Right ventricle myocardium superior (tissue), 1 donor: ENCODE measurements at places on chromosomes 12 and 14.
A peak's percentile ranks its signal among the peaks of the same experiment; 100 is the strongest.

DNA sequence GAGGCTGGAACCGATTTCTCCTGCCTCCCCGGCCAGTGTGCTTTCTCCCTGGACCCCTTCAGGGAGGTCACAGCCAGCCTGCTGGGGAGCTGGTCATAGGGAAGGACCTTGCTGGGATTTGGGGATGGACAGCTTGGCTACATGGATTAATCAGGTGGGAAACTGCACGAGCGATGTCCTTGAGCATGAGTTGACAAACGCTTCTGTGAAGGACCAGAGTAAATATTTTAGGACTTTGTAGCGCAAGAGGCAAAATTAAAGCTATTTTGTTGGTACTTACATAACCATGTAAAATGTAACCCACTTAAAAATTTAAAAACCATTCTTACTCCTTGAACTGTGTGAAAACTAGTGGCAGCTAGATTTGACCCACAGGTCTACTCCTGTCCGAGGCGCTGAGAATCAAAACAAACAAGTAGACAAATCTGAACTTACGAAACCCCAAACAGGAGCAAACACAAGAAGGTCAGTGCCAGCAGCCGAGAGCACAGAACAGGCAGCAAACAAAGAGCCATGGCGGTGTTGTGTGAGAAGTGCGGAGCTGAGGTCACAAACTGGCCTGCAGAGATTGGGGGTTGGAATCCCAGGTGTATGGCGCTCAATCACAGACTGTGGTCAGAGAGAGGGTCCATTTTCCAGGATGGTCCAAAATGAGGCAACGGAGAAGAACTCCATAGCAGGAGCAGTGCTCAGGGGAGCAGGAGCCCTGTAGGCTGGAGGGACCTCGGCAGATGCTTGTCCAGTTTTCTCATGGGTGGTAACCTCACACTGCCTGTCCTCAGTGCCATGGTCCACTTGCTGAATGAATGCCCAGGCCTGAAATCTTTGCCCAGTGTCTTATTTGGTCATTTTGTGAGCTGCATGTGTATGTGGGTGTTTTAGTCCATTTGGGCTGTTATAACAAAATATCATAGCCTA lies 79.2 kb upstream of the CLMN start:
- DNase-seq = no peak

DNA sequence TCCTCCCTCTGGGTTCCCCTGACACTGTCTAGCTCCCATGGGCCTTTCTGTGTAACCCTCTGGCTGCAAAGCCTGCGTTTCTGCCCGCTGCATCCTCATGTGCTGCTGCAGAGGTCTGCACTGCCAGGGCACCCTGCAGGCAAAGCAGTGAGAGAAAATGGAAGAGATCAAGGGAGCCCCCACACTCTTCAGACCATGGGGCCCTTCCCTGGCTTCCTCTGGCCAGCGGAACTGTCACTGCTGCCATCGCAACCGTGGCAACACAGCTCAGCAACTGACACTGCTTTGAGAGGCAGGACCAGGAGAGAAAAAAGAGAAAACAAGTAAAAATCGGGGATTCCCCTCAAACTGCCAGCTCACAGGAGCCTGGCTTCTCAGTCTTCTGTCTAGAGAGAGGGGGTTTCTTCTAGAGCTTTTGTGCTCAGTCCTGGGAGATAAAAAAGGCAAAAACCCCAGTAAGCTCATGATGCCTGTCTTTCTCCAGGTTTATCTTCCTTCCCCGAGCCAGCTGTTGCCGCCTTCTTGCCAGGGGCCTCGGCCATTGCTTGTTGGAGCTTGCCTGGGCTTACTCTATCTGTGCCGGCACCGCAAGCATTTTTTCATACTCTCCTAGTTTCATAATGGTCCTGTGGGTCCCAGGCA lies 38.9 kb downstream of the C14orf132 start:
- no peak for DNase-seq

DNA sequence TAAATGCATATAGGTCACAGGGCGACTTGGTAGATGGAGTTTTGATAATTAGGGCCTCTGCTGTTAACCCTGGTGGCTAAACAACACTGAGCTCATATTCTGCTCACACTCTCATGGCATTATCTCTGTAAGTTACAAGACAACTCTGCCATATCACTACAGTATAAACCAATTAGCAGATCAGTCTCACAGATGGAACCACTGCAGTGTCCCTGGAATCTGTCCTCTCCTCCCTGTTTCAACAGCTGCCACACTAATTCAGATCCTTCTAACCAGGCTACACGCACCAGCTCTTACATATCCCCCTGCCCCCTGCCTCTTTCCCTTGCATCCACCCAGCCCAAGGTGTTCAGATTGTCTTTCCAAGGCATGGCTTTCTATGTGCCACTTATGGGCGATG lies 161.0 kb upstream of the RMST start:
- no peak for DNase-seq

- DNase-seq = no peak
These were observed 101.5 kb downstream of the GPR135 start for GRCh38 chr14:59363531-59364226.

DNA sequence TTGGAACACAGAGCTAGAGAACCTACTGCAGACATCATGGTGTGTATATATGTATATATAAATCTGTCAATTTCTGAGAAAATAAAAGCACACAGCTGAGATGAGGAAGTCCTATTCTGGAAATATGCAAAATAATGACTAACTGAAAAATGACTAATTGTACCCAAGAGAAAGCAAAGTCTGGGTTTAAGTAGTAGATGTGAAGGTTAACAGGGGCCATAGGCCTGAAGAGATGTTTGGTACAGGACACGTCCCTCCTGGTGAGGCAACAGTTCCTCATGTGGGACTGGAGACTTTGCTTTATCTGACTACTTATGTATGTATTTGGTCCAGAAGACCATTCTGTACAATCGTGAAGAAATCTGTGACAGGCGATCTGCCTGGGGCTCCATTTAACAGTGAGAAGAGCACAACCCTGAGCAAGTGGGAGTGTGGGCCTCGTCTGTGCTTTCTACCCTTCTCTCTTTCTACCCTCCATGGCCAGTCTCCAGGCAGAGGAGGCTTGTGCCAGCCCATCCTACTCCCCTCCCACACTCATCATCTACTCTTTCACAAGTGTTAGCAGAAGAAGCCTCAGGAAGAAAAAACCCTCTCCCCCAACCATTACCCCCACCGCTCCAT lies 67.5 kb downstream of the SLC41A2 start:
- no peak for DNase-seq

DNA sequence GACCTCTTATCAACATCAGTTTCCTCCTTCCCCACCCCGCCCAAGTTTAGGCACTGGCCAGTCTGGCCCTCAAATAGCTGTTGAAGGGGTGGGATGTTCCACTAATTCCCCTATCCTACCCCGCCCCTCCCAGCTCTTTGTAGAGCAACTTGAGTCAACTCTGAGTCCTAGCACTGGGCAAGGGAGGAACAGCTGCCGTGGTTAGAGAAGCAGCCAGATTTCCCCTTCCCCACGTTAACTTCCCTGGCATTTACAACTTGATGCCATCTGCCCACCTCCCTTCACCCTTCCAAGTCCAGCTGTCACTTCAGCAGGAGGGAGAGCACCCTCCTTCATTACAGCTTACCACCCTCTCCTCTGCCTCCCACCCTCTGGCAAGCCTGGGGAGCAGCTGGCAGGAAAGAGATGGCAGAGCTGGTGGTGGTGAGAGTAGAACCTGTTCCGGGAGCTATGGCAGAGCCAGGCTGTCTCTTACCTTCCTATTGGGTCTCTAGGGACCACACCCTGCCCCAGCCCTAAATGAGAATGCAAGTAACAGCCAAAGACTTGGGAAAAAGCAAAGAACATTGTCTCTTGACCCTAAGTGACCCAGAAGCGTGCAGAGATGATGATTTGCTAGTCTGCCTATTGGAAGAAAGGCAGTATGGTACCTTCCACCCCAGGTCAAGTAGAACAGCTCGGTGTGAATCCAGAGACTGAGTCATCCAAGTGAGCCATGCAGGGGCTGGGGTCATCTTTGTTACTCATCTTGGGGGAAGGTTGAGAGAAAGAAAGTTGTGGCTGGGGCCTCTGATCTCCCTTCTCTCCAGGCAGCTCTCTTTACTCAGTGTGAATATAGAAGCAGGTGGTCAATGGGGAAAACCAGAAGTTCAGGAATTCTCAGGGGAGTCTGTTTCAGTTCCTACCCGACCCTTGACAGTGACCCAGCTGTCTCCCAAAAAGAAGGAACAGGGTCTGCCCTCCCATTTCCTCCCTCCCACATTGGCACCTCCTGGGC lies 1.5 kb downstream of the BLOC1S1 start:
- peak; percentile 40 for DNase-seq

DNA sequence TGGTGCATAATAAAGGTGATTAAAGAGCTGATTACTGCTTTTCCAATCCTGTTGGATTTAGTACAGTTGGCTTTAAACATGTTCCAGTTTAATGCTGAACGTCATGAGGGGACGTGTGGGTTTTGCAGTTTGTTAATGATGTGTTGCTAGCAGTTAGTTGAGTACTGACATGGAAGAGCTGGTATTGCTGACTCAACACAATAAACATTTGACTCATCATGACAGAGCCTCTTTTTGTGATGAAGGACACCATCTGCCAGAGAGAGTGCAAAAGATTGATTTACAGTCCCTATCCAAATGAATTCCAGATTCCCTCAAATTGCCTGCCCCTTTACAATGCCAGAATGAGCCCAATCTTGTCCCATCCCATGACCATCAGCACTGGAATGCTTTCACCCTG lies 346.2 kb upstream of the PRICKLE1 start:
- DNase-seq = no peak

GRCh38 chr12:115930336-115930735 lies 347.2 kb downstream of the MED13L start:
- no peak for DNase-seq

DNA sequence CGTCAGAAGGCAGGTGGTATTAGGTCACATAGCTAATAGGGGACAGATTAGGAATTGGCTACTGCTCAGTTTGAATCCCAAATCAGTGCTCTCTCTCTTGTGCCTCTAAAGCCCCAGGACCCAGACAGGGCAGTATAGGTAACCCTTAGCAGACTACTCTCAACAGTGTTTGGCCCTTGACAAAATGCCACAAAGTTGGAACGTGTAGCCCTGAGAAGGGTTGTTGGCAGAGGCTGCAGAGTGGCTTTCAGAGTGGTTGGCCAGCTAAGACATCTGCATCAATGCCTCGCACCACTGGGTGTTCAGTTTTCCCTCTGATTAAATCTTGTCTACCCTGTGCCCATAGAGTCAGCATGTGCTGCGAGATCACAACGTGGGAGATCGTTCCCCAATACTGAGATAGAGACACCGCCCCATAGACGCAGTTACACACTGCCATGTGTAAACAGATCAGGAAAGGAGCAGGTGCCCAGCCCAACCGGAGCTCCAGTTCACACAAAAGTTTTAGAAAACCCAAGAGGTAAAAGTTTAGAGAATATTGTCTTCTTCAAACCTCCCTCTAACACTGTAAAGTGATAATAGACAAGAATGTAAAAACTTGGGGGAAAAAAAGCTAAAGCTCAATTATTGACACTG lies 48.3 kb downstream of the EML1 start:
- DNase-seq = no peak

DNA sequence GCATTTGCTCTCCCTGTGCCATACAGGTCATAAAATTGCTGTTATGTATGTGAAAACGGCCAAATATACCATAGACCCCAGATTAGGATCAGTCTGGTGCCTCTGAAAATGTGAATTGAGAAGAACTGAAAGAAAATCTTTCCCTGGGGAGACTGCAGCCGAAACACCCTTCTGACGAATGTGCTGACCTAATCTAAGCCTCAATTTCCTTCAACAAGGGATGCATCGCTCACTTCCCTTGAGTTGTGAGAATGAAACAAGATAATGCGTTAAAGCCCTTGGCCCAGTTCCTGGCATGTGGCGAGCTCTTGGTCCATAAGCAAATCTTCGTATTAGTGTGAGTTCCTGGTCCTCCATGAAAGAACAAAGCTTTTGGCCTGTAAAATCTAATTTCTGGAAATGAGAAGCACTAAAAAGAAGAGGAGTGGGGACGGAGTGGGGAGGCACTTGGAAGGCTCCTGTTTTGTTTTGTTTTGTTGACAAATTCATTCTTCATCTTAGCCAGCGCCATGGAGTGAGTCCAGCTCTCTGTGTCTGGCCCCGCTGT lies 49.5 kb upstream of the RTRAF start:
- no peak for DNase-seq

DNA sequence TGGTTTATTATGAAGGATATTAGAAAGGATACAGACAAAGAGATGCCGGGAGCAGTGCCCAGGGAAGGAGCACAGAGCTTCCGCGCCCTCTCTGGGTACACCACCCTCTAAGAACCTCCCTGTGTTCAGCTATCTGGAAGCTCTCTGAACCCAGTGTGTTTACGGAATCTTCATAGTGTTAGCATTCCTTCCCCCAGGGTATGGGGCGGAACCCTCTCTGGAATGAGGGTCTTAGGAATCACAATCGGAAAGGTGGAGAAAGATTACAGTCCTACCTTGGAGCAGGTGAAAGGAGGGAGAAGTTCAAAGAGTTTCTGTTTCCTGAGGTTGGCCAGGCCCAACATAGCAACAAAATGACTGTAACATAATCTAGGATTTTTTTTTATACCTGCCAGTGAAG lies 6.8 kb upstream of the NUDT4 start:
- DNase-seq = no peak

DNA sequence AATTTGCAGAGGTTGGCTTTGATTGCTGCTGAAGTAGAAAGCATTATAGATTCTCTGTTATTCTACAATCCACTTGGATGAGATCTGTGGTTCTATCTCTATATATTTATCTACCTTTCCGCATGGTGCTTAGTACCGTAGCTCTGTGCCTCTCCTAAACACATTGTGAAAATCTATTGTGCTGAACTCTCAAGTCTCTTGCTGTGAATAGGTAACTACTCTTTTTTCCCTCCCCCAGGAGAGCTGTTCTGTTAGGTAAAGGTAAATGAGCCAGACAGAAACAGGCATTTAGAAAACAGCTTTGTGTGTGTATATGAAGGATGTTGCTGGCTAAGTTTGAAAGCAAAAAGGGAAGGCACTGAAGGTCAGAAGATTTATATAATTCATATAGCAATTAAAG lies 112.6 kb downstream of the BRMS1L start:
- DNase-seq = no peak

DNA sequence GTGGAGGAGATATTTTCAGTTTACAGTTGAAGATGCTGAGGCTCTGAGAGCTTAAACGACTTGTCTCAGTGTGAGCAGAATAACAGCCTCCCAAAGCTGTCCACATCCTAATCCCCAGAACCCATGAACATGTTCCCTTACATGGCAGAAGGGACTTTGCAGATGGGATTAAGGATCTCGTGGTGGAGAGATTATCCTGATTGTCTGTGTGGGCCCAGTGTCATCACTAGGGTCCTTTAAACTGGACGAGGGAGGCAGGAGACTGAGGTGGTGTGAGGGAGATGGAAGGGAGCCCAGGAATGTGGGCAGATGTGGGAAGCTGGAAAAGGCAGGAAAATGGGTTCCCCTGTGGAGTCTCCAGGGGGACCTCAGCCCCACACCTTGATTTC lies 9.6 kb upstream of the KRT80 start:
- DNase-seq = peak; percentile 8

GRCh38 chr12:13942826-13943225 lies 38.6 kb downstream of the GRIN2B start:
- no peak for DNase-seq

GRCh38 chr12:90079529-90080210 lies 371.0 kb upstream of the ATP2B1 start:
- DNase-seq = no peak

- no peak for DNase-seq
These were observed 110.5 kb downstream of the ASCL4 start for GRCh38 chr12:107884769-107885694.

GRCh38 chr14:24051789-24052655 lies at the start of gene CARMIL3:
Gene CARMIL3, plus strand, starts transcription at chr14:24052009. Its CDS starts 145 bp downstream, at chr14:24052154.
- DNase-seq = peak; percentile 80
